ENCODE measurements at places on chromosomes 16 and 17.

DNA sequence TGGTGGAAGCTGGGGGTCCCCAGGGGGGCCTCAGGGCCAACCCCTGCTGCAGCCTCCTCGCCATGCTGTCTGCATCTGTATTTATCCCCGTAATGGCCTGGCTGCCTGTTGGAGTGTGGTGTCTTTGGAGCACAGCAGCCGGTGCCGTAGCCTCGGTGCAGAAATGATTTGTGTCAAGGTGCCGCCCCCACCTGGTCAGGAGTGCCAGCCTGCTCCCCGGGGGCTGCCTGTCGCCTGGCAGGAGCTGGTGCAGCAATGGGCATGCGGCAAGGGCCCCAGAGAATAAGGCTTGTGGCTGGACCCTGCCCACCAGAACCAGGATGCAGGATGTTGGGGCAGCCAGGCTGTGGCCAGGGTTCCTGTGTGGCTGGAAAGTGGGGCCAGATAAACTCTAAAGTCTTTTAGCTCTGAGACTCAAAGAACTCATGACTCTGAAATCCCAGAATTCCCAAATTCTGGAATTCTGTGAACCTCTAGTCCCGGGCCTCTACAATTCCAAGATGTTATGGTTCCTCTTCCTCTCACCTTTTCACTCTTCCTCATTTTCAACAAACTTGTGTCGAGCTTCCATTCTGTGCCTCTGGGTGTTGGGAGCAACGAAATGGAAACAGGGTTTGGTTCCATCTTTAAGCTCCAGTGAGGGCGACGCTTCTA, 5.9 kb downstream of the CPNE2 start:
- no peak for DNase-seq

DNA sequence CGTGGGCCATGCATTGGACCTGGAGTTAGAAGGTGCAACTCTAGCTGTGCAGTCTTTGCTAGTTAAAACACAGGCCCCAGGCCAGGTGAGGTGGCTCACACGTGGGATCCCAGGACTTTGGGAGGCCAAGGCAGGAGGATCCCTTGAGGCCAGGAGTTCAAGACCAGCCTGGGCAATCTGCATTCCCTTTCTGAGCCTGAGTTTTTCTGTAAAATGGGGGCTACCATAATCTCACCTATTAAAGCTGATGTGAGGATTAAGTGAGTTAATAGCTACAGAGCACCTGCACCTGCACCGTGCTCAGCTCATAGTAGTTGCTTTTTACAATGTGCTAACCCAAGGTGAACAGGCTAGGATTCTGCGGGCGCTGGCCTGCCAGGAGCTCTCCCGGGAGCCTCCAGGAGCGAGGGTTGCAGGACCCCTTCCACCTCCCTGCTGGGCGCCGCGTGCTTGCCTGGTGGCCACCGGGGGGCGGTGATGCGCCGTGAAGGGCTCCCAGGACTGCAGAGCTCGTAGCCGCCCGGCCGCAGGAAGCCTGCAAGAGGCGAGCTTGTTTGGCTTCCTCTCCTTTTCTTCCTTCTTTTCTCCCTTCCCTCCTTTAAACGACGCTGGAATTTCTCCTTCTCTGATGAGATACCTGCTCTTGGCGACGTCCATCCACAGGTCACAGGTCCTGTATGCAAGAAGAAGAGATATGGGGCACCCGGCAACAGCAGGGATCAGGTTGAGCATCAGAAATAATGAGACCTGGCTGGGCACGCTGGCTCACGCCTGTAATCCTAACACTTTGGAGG, 51.3 kb downstream of the ZFP90 start:
- DNase-seq: peak; percentile 91

DNA sequence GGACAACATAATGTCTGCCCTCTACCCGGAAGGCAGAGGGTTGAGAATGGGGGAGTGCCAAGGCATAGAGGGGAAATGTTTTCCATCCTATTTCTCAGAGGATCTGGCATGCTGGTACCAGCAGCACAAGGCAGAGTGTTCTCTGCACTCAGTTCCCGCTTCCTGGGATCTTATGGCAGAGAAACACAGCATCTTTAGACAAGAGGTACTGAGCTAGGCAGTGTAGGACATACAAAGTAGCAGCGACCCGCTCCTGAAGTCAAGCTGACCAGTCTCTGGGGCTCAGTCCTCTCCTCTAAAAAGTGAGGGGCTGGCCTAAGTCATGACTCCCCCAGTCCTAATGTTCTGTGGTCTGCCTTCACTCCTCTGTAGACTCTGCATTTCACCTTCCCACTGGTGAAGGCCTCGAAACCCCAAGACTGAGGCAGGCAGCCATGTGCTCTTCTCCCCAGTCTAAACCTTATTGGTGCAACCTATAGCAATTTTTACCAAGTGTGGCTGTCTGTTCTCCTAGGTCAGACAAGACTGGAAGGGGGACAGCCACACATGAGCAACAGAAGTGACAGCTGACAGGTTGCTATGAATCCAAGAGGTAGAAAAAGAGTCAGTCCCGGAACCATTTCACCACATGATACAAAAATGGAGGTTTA, 11.3 kb upstream of the TSPOAP1 start:
- peak; percentile 56 for DNase-seq

GRCh38 chr16:11057711-11058345, 113.5 kb downstream of the CLEC16A start:
- no peak for DNase-seq

GRCh38 chr17:79974566-79975497, 60.8 kb downstream of the TBC1D16 start:
- peak; percentile 63 for DNase-seq

DNA sequence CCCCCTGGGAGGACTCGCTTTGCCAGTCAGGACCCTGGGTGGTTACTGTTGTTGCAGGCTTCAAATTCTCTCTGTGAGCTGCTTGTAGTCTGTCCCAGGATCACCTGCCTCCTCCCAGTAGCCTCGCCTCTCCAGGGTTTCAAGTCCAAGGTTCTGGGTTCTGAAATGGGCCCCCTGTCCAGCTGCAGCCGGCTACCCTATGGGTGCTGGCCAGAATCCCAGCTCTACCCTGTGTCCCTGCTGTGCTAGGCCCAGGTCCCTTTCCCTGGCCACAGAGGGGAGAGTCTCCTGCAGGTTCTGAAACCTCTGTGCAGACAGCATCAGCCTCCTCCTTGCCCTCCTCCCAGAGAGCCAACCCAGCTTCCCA, 21.4 kb downstream of the UNC13D start:
- no peak for DNase-seq

DNA sequence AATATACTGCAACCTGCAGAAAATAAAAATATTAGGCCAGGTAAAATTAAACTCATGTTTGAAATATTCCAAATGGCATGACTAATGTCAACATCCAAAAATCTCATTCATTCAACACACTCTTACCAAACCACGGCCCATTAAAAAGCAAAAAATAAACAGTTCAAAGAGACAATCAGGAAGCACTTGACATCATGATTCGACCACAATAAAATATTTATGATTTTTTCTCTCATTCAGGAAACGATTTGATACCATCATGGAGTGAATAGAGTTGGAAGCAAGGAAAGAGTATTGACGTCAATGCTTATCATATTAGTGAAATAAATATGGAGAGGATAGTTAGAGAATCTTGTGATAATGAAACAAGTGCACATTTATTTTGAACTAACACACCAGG, 354.1 kb downstream of the KCNJ2 start:
- no peak for DNase-seq

DNA sequence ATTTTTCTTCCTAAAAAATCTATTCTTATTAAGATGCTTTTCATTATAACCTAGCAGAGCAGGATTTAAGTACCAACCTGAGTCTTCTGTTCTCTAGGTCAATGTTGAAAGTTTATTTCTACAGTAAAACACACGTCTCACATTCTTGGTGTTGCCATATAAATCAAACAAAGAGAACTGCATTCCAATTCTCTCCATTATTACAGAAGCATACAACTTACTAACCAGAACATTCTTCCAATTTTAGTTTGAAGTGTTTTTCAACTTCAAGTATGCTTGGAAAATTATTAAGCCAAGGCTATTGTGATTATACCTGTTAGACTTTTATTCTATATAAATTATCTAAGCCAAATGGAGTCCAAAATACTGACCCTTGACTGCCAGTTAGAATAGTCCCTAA, 110.4 kb upstream of the PMFBP1 start:
- no peak for DNase-seq

GRCh38 chr17:75262112-75262606, 480 bp downstream of the MRPS7 start:
- no peak for DNase-seq

Measured in islet precursor cell (in vitro differentiated cells).